ENCODE measurements at places on chromosomes 4 and X.

- no peak for DNase-seq
Measured at GRCh38 chrX:135543924-135544323, 23.5 kb downstream of the INTS6L start.

GRCh38 chrX:17226736-17227135 is 148.3 kb upstream of the NHS start:
- no peak for DNase-seq

GRCh38 chr4:184313058-184313581 is 95.4 kb upstream of the ENPP6 start:
- no peak for DNase-seq

DNA sequence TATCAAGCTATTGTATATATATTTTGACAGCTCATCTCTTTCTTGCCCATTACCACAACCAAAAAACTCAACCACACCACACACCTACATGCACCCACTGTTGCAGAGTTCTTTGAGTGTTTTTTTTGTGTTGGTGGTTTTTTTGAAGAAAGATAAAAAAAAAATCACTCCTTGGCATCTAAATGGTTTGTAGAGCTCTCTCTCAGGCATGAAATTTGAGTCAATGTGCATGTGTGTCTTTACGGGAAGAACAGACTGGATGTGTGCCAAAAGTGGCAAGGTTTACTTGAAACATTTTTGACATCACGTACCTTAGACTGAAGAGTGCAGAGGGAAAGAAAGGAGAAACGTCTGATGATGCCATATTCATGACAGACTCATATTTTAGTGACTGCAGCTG is 154.2 kb downstream of the FHIP1A start:
- no peak for DNase-seq

- DNase-seq, result no peak
Measured at GRCh38 chr4:114606245-114606644, 7.6 kb downstream of the UGT8 start.

DNA sequence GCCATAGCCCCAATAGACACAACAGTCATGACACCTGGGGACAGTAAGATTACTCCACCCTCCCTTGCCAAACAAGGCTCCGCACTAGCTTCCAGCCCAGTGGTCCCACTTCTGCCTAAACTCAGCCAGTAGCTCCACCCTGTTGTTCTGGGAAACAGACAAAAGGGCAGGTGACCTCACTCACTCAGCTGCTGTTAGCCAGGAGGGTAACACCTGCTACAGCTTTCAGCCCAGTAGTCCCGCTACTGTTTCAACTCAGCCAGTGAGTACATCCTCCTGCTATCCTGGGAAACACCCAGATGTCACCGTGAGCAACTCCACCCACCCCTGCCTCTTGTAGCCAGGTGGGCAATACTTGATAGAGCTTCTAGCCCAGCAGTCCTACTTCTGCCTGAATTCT is 162.7 kb upstream of the CPXCR1 start:
- DNase-seq, result no peak

DNA sequence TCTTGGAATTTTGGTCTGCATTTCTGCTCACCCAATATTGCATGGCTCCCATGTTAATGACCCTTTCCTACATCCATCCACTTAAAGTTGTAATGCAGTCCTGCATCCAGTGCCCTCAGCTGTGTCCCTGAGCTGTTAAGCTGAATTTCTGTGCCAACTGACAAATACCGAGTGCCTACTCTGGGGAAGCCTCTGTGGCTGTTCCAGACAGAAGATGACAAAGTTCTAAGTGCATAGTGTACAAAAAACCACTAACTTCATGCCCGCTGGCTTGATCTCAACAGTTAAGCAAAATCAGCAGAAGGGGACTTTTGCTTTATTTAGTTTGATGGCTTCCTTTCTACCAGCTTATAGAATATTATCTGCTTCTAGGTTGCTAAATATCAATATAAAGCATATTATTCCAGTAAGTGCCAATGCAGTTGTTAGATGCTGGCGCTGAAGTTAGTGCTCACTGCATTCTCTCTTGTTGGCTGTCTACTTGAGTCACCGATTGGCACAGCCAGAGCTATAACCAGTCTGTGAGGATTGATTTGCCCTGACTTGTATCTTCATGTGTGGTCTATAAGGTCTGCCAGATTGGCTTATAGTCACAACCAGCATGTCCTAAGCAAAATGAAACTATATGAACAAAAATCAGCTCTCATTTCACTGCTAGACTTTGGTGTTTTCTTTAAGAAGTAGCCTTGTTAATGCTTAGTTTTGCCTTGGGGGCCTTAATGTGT is 98.9 kb downstream of the KLHL8 start:
- no peak for DNase-seq

DNA sequence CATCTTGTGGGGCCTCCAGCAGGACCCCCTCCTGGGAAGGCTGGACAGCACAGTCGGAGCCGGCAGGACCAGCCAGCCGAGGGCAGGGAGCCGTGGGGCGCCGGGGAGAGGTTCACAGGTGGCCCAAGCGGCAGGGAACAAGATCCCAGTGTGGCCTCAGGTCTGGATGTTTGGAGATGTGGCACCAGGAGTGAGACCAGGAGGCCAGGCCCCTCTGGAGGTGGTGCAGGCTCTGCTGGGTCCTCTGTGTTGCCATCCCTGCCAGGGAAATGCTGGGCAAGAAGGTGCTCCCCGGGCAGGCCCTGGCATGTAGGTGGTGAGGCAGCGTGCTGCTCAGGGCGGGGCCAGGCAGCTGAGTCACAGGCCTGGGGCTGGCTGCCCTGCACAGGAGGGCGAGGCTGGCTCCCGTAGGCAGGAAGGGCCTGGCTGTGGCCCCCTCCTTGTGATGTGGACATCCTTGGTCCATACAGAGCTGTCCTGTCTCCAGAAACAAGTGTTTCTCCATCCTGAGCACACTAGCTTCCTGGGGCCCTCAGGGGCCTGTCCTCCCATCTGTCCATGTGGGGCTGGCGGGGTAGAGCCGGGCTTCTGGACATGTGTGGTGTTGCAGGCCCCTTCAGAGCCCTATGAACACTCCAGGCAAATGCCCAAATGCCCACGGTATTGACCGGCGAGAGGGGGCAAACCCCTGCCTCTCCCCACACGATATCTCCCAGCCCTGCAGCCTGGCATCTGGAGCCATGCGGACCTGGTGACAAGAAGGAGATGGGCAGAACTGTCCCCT is 4.8 kb upstream of the HGFAC start:
- DNase-seq, result no peak

DNA sequence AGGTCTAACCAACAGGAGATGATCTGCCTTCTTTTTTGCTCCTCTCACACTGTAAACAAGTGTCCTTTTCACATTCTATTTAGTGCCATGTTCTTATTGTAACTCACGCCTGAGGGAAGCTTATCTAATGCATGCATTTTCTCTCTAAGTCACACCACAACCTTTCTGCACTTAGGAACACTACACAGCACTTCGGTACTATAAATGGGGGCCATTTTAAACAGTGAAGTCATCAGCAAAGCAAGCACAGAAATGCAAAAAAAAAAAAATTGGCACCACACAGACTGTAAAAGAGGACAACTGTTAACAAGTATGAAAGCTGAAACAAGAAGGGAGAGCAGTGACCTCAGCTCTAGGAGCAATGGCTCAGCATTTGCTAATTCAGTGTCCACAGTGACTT is 45.2 kb downstream of the PRSS12 start:
- DNase-seq, result no peak

DNA sequence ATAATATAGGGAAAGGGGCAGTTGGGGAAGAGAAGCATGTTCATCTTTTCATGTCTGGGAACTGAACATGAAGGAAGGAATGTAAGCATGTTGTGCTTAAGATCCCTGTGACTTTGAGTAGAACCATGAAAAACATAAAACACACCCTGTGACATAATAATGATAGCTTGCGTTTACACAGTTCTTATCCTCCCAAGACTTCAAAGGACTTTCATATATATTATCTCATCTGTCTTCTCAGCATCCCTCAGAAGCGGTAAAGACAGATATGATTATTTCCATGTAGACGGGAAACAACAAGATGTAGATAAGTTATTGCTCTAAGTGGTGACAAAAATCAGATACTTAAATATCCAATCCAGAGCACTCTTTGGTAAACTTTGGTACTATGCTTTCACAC is 3.3 kb upstream of the SH3RF1 start:
- DNase-seq, result no peak

GRCh38 chr4:136637071-136637777 is 895.1 kb downstream of the PCDH18 start:
- no peak for DNase-seq

- no peak for DNase-seq
Measured at GRCh38 chrX:154541896-154542722, 4.5 kb downstream of the G6PD start.

DNA sequence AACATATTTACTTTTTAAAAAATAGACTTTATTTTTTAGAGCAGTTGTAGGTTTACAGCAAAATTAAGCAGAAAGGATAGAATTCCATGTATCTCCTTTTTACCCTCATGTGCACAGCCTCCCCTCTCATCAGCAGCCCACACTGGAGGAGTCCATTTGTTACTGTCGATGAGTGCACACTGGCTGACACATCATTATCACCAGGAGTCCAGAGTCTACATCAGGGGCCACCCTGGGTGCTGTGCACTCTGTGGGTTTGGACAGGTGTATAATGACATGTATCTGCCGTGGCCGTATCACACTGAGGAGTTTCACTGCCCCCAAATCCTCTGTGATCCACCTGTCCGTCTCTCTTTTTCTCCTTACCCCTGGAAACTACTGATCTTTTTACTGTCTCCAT is 26.3 kb downstream of the TBC1D14 start:
- DNase-seq, result no peak

DNA sequence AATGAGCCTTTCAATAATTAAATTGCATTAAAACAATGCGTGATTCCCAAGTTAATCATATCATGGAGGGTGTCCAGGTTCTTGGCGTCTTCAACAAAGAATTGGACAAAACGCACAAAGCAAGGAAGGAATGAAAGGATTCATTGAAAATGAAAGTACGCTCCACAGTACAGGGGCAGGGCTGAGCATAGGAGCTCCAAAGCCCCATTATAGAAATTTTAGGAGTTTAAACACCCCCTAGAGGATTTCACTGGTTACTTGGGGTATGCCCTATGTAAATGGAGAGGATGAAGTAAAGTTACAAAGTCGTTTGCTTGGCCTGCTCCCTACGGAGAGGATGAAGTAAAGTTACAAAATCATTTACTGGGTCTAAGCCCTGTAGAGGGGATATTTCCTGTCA is 1910.4 kb downstream of the C4orf33 start:
- no peak for DNase-seq

- DNase-seq, result no peak
Measured at GRCh38 chr4:8265171-8265929, 4.2 kb upstream of the HTRA3 start.

DNA sequence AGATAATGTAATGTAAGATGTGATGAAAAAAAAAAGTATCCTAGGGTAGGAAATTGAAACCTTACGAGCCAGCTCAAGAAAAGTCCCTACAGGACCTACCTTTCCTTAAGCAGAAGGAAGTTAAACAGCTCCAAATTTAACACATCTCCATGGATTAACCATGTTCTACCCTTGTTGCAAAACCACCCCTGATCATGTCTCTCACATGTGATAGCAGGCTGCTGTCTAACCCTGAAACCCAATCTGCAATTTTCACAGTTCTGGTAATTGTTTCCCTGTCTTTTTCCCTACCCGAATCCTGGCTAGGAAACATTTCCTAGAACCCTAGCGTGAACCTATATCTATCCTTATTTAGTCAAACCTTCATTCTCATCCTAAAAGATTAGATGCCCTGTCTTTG is 198.9 kb downstream of the SPOCK3 start:
- DNase-seq, result no peak

- DNase-seq, result no peak
Measured at GRCh38 chr4:84224522-84224921, 274.6 kb downstream of the NKX6-1 start.

GRCh38 chr4:114615435-114615834 is 16.8 kb downstream of the UGT8 start:
- no peak for DNase-seq

GRCh38 chr4:139550724-139551429 is 5.1 kb downstream of the SETD7 start:
- no peak for DNase-seq

GRCh38 chr4:126888968-126889367 is 743.8 kb upstream of the INTU start:
- no peak for DNase-seq

DNA sequence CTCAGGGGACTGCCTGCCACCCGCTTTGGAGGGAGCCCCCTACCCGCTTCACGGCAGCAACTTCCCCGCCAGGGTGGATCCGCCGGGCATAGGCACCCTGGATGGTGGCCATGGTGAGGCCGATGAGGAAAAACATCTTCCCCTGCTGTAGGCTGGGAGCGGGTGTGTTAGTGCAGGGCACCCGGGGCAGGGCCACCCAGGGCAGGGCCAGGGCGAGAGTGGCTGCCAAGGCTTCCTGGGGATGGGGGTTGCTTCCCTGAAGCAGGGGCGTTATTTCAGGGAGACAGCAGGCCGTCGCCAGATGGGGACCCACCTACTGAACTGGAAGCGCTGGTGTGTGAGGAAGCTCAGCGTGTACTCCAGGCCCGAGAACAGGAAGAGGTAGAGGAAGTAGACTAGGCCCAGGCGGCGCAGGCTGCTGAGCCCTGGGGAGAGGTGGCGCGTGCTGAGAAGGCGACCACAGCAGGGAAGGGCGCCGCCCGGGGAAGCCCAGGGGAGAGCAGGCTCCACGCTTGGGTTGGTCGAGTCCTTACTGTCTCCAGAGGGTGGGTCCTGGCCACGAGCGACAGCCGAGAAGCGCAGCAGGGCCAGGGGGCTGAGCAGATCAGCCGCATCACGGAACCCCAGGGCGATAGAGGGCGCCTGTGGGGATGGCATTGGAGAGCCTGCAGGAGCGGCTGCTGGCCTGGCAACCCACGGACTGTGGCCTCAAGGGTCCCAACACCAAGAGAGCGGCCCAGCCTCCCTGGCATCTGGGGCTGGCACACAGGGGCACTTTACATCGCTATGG is 31.5 kb downstream of the NOP14 start:
- DNase-seq, result no peak

- DNase-seq, result no peak
Measured at GRCh38 chr4:8314691-8315255, 45.2 kb downstream of the HTRA3 start.

GRCh38 chr4:85778632-85779131 is 303.7 kb downstream of the ARHGAP24 start:
- DNase-seq, result no peak

DNA sequence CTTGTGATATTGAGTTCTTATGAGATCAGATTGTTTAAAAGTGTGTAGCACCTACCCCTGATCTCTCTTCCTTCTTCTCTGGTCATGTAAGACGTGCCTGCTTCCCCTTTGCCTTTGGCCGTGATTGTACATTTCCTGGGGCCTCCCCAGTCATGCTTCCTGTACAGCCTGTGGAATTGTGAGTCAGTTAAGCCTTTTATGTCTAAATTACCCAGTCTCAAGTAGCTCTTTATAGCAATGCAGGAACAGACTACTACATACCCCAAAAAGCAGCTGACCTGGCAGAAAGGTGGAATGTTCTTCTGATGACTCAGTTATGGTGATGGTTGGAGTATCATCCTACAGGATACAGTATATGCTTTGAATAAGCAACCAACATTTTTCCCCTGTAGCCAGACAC is 11.4 kb upstream of the MCUB start:
- no peak for DNase-seq

GRCh38 chrX:39431893-39432292 is 630.6 kb downstream of the MID1IP1 start:
- no peak for DNase-seq

GRCh38 chr4:159206427-159206871 is 103.6 kb downstream of the RAPGEF2 start:
- no peak for DNase-seq

GRCh38 chr4:77240469-77241066 is 83.6 kb downstream of the CCNG2 start:
- DNase-seq, result peak; percentile 8

- no peak for DNase-seq
Measured at GRCh38 chr4:176874721-176875445, 82.2 kb upstream of the VEGFC start.

Data from stimulated activated CD8-positive, alpha-beta memory T cell treated with anti-CD3 and anti-CD28 coated beads, Interleukin-2, amount 100 ng/mL, for 1 hour (primary cell).